ENCODE measurements at places on chromosomes 11 and 22. TPM values are rescaled to one million over a fixed set of nuclear protein-coding genes. Genes with fewer than 3 reads are reported as not detected.
A peak's percentile ranks its signal among the peaks of the same experiment; 100 is the strongest.

The TMEM191B gene
- total RNA-seq: 3.0 TPM

- no peak for ATAC-seq
Measured at GRCh38 chr11:44711113-44711786, 15.5 kb upstream of the TSPAN18 start.

DNA sequence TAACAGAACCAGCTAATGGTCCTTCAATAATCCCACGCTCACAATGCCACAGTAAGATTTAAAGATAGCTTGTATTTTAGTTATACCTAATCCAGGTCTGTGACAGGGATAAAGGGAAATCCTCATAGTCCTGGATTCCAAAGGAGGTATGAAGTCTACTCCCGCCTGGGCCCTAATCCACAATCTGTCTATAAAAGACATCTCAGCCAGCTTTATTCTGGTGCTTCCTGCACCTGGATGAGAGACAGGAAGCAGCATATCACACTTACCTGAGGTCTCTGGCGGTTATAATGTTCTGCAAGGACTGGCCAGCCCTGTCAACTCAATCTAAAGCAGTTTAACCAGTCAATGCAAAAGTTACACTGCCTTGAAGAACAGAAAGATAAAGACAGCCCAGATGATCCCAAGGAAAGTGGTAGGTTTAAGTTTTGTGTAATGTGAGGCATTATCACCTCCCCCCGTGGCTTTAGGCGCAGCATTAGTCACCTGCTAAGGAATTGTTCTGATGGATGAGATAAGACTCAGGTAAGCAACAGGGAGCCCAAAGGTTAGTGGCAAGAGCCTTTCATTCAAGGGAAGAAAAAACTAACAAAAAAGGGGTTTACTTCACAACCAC lies 57.6 kb downstream of the PLEKHA7 start:
- ATAC-seq: no peak

DNA sequence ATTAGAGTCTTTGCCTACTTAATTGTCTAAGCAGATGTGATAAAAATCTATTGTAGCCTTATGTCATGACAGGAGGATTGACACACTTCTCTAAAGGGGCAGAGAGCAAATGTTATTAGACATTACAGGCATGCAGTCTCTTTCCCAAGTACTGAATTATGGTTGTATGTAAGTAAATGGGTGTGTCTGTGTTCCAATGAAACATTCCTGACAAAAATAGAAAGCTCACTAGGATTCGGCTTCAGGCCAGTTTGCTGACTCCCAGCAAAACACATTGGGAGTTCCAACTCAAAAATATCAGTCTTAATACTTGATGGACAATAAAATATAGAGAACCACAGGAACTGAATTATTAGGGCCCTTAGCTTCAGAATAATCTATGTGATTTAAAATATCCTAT lies 1480.4 kb downstream of the FAM181B start:
- ATAC-seq: no peak

DNA sequence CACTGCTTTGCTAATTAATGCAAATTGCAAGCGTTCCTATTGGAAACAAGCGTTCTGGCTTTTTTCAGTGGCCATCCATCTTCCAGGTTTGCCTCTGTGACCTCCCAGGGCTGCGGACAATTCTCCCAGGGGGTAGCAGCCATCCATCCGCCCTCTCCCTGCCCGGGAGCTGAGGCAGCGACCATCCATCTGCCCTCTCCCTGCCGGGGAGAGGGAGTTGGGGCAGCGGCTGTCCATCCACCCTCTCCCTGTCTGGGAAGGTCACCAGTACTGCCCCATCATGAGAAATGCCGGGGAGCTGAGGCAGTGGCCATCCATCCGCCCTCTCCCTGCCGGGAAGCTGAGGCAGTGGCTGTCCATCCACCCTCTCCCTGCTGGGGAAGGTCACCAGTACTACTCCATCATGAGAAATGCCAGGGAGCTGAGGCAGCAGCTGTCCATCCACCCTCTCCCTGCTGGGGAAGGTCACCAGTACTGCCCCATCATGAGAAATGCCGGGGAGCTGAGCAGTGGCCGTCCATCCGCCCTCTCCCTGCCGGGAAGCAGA lies 394.7 kb downstream of the BRD1 start:
- ATAC-seq: no peak

The OR51E2 gene
- not detected for total RNA-seq

- ATAC-seq: no peak
Measured at GRCh38 chr11:68956142-68956541, 24.6 kb downstream of the MRGPRD start.

DNA sequence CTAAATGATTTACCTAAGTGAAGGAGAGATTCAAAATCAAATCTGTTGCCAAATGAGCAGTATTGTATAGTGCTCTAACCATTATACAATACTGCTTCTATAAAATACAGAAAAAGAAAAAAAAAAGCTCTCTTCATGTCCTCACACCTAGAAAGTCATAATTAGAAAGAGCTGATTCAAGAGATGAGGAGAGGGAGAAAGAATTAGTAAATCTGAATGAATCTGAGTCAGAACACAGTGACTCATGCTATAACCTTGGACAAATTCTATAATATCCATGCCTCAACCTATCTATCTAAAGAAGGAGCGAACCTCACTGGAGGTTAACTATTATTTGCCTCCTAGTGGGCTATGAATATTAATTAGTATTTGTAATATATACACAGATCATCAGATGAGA lies 29.4 kb downstream of the AMBRA1 start:
- peak; percentile 70 for ATAC-seq

GRCh38 chr22:36853407-36854099 lies 7.3 kb upstream of the NCF4 start:
- ATAC-seq: peak; percentile 23

The MRGPRE gene
- not detected for total RNA-seq

The MUC6 gene
- total RNA-seq: not detected

- ATAC-seq: peak; percentile 40
Measured at GRCh38 chr11:68840661-68841653, 759 bp downstream of the CPT1A start.
